ENCODE measurements at places on chromosomes 4 and X.

DNA sequence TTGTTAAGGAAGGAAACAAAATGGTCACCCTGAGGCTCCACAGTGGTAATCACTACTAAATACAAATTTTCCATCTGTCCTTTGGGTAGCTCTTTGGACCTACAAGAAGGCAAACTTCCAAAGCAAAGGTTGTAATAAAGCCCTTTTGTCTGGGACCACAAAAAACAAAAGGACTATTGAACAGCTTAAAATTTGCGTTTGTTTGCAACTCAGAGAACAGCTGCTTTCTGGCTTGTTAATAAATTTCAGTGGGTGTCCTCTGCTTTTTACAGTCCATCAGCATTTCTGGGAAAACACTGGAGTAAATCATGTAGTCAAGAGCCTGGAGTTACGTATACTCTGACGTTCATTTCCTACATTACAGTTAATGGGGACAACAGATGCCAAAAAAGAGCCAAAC, 439.7 kb upstream of the DIAPH2 start:
- DNase-seq = no peak

- DNase-seq = no peak
These were observed 599.5 kb downstream of the FSTL5 start for GRCh38 chr4:161564230-161564834.

DNA sequence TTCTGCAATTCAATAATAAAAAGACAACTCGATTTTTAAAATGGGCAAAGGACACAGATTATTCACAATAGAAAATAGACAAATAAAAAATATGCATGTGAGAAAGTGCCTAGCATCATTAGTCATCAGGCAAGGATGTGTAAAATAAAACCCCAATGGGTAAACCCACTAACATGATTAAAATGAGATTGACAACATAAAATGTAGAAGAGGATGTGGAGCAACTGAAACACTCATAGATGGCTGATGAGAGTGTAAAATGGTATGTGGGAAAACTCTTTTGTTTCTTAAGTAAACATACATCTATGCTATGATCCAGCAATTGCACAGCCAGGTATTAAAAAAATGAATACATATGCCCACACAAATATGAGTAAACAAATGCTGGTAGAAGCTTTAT, 177.6 kb downstream of the IQCM start:
- no peak for DNase-seq

DNA sequence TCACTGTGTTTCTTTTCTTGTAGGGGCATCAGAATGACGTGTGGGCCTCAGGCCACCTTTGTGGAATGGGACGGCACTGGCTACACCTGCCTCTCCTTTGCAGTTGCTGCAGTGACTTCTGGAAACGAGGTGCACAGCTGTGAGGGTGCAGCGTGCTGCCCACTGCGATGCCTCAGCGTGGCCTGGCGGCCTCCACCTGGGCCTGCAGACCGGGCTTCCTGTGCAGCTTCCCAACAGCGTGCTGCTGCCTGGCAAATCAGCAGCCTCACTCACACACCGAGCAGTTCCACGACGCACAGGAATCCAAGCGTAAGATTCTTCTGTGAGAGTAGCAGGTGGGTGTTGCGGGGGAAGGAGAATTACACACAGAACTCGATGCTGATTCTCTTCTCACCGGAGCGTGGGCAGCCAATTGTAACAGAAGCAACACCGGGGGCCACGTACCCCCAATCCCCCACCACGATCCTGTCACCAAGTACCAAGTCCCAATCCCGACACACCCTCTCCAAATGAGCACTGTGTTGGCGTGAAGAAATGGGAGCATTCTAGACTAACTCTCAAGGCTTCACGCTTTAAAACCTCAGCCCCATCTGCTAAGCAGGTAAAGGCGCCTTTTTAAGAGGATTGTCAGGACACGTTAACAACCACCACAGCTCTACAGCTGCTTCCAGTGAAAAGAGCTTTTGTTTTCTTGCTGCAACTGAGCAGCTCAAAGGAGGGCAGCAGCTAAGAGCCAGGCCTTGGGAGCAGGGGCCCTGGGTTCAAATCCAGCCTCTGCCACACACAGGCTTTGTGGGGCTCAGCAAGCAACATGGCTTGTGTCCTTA, 16.9 kb downstream of the WDR1 start:
- DNase-seq = no peak

DNA sequence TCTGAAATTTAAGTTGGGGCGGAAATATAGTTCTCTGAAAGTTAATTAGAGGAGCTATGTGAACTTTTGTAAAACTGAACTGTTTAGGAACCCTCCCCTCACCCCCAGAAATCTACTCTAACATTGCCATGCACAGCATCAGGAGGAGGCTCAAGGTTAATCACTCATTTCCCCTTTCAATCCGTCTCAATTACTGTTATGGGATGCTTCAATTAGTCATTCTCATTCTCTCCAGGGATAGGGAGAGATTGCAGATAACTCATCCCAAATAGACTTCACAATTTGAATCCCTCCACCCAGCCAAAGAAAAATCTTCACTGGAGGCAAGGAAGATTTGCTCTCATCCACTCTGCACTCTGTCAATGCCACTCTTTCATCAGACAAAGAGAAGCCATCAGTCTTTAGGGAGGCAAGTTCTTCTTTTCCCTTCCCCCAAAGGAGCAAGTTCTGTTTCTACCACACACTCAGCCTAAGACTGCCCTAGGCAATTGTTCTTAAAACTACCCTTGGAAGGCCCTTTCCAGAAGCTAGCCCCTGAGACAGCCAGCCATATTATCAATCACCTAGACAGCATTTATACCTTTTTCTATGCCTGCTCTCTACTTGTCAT, 140.4 kb downstream of the SLC10A7 start:
- DNase-seq = no peak

DNA sequence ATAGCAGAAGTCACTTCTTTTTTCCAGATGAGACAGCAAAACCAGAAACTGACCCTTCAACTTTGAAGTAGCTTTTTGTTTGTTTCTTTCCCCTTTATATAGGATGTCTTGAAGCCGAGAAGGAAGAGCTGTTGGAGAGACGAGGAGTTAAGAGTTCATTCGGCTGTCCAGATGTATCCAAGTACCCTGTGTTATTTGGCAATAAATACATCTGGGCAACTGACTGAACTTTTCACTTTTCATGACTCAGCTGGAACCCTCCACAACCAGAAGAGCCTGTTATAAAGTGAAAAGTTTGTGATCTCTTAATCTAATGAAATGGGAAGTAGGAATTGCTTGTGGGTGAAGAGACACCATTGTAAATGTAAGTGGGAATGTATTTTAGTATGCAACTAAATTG, 131.2 kb downstream of the HTR2C start:
- DNase-seq = no peak

GRCh38 chr4:118839221-118839927, 3.4 kb upstream of the SEC24D start:
- no peak for DNase-seq

- DNase-seq = no peak
These were observed 102.6 kb downstream of the FSTL5 start for GRCh38 chr4:162061214-162061613.

DNA sequence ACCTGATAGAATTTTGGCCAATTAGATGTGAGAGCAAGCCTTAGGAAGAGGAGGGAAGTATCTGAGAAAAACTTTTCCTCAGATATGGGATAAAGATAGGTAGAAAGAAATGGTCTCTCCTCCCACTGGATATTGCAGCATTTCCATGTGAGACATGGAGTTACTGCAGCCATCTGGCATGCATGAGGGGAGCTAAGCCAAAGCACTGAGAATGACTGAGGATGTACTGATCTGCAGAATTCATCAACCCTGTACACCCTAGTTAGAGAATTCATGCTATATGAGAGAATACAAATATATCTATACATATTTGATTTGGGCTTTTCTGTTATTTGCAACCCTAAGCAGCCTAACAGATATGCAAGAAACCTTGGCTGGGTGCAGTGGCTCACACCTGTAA, 52.5 kb upstream of the RPL34 start:
- no peak for DNase-seq

DNA sequence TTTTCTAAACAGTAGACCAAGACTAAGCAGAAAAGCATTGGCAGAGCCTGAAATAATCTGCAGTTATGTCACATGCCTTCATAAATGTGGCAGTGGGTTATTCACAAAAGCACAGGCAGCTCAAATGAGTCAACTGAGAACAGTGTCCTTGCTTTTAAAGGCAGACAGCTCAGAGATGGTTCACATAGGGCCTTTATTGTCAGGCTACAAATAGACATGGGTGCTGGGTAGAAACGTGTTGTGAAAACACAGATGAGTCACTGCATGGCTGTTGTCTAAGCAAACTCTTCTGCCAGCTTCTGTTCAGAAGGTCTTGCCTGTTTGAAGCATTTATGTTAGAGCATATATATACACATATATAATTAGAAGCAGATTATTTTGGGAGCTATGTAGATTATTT, 118.0 kb downstream of the SLC4A4 start:
- DNase-seq = peak; percentile 22

DNA sequence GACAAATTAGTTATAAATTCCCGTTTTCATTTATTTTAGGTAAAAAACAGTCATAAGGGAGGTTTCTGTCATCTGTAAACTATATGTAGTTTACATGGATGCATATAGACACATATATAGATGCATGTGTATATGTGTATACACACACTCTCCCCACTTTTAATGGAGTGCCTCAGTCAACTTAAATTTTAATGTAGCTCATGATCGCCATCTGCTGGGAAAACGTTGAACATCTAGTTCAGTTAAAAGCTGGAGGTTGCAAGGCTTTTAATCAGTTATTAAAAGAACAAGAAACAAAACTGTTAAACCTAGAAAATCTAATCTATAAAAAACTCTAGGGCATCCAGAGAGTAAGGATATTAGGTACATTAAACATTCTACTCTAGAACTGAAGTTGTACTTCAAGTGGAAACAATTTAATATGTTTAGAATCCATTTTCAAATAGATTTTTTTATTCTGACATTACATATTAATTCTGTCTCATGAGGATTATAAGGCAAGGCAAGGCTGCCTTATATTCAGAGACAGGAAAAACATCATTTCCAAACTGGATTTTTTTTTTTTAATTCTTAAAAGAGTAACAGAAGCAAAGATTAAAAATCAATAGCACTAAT, 122.6 kb downstream of the SHISA3 start:
- no peak for DNase-seq

DNA sequence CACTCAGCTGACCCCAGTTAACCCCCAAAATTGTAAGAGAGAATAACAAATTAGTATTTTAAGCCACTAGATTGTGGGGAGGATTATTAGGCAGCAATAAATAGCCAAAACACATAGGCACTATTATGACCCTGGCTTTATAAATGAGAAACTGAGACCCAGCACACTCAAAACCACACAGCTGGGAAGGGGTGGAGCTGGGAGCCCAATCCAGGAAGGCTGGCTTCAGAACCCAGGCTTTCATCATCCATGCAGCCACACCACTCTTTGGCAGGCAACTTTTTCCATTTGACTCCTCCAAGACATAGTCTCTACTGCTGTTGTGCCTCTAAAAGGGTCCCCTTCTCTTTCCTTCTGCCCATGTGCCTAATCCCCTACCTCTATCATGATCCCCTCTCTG, 253.8 kb downstream of the DHX15 start:
- DNase-seq = no peak

DNA sequence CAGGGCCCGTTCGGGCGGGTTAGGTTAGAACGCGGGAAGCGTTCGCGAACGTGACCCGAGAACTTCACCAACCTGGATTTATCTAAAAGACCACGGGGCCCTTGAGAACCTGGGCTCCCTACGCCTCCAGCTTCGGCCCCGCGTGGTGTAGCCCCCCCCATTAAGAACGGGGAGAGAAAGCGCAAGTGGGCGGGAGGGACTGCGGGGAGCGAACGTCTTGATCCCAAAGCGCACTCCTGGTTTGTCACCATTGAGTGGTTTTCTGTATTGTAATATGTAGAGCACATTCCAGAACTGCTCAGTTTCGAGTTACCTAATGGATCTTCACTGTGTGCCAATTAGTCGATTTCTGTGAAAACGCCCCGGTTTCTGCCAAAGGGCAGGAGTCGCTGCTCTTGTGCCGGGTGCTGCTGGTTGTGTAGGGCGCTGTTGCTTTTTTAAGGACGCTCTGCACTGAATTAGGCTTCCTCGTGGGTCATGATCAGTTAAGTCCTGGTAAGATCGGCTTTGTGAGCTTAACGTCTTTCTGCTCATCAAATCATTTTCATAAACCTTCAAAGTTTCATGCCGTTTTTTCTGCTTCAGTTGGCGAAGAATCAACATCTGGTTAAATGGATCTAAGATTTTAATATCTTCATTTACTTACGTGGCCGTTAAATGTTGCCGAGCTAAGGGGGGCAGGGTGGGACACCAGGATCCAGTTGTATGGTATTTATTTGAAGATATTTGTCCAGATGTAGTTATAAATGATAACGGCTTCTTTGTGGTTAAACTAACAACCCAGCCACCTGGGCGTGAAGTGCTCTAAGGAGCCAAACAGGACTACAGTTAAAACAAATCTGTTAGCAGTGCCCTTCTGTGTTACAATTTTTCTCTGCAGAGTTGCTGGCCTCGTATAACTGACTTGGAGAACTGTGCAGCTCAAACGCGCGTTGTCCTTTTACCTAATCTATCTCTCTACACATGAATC, 809 bp downstream of the MND1 start:
- DNase-seq = no peak

- DNase-seq = no peak
These were observed 274.3 kb upstream of the NR3C2 start for GRCh38 chr4:148716431-148717052.

GRCh38 chrX:46820391-46821100, 16.3 kb upstream of the RP2 start:
- no peak for DNase-seq

DNA sequence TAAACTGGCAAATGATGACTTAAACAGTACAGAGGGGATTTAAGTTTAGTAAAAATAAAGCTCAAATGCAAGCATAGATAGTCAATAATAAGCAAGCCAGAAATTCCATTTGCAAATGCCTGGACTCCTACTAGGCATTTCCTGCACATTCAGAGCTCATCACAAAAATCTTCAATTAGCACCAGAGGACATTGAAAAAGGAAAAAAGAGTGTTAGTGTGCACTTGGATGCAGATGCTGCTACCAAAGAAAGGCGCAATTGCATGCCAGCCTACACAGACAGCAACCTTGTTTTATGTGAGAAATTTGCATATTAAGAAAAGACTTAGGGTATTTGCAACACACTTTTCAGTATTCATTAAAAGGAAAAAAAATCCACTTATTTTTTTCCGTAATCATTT, 282.1 kb downstream of the GRIA2 start:
- DNase-seq = no peak

DNA sequence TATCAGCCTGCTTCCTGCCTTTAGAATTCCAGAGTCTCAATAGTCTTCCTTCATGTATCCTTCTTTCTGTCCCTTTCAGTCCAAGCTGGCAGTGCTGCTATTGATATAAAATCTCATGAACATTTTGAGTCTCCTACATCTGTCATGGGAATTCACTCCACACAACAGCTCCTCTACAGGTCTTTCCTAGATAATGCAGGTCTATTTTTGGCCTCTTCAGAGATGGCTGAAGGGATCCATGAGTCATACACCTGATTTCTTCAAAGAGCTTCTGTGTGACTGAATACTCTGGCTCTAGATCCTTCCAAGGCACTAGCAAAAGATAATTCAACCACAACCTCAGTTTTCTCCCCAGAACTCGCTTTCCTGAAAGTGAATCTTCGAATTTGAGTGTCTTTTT, 115.4 kb downstream of the STPG2 start:
- DNase-seq = no peak

GRCh38 chr4:108561116-108561515, 59.3 kb upstream of the RPL34 start:
- no peak for DNase-seq

Data from fibroblast of skin of left biceps (primary cell).